Spleen (tissue), 13 donors: ENCODE measurements at places on chromosomes 5 and 9. TPM values are rescaled to one million over a fixed set of nuclear protein-coding genes. Genes with fewer than 3 reads are reported as not detected.

The TAF11L5 gene
- total RNA-seq = not detected

The RACK1 gene
- total RNA-seq = 1,651 TPM

The BTNL8 gene
- total RNA-seq = 2.8 TPM

DNA sequence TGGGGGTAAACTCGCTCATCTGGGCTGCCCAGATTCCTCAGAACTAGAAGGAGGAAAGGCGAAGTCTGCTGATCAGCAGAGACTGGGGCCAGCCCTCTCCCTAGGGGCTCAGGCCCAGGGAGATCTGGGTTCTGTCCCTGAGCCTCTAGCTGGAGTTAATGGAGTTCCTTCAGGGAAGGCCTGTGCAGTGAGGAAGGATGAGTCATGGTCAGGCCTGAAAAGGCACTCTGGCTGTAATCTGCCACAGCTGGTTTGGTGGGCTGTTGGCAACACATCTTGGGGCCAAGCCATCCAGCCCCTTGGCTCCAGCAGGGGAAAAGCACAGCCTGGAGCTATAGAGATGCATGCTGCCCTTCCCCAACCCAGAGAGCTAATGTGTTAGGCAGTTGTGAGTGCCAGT is 459.6 kb downstream of the PRELID2 start:
- no peak for DNase-seq

GRCh38 chr9:2276296-2276695 is 261.1 kb downstream of the SMARCA2 start:
- no peak for DNase-seq

- no peak for DNase-seq
Measured at GRCh38 chr5:40627706-40628105, 52.0 kb upstream of the PTGER4 start.

- DNase-seq = no peak
Measured at GRCh38 chr9:123642291-123643278, 286.6 kb downstream of the CRB2 start.
